ENCODE measurements at places on chromosomes 6 and 20. TPM values are rescaled to one million over a fixed set of nuclear protein-coding genes. Genes with fewer than 3 reads are reported as not detected.

DNA sequence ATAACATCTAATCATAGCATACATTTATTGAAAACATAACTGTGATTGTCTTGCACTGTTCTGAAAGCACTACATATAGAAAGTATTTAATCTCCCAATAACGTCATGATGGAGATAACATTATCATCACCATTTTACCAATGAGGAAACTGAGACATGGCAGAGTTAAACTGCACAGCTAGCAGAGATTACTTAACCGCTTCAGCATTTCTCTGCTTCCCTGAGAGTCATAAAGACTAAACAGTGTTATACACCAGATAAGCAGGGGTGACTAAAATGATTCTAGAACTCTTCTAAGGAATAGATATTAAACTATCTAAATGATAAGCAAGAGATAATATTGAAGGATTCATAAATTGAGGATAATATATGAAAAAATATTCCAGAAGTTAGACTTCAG is 183.2 kb upstream of the BMP5 start:
- DNase-seq = no peak

GRCh38 chr6:30691208-30691847 is 544 bp upstream of the NRM start:
- no peak for DNase-seq

DNA sequence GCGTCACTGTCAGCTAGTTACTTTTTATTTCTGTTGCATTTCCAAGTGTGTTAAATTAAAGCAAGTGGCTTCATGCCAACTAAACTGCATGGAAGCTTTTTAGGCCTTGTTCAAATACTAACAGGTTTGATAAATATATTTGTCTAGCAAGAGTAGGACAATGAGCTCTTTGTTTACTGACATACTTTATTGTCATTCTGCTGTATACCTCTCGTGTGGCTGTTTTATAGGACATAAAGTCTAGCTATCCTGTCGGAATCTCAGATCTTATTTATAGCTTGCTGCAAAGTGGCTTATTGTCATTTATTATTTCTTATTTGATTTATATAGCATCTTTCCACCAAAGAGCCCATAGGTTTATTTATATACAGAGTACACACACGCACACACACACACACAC is 711.1 kb downstream of the KIF16B start:
- DNase-seq = no peak

DLL1 gene
- total RNA-seq = 4.0 TPM

DNA sequence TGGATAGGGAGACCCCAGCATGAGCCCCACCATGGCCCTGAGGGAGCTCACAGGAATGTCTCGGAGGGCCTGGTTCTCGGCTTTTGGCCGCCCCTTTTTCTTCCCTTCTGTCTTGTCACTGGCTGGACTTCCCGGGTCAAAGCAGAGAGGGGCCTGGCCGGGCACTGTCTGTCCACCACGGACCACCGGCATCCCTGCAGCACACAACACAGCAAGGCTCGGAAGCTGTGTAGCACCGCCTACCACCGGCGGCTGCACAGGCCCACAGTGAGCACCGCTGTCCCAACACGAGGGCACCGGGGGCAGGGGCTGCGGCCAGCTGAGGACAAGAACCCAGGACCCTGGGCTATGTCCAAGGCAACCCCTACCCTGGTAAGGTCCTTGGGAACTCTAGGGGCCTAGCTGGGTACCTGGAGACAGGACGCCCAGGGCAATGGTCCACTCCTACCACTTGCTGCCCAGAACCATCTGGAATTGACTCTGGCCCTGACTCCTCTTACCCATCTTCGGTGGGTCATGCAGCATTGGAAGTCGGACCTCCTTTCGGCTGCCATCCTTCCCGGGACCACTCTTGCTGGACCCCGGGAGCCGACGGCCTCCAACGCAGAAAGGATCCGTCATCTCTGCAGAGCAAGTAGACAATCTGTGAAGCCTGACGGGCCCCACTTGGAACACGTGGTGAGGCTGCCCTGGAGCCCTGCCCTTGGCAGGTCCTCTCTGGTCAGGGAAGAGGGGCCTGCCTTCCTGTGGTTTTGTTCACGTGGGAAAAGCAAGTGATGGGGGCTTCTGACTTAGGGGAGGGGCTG is 2.2 kb downstream of the ZNF512B start:
- no peak for DNase-seq

MAPK13 gene
- 53.5 TPM for total RNA-seq

DNA sequence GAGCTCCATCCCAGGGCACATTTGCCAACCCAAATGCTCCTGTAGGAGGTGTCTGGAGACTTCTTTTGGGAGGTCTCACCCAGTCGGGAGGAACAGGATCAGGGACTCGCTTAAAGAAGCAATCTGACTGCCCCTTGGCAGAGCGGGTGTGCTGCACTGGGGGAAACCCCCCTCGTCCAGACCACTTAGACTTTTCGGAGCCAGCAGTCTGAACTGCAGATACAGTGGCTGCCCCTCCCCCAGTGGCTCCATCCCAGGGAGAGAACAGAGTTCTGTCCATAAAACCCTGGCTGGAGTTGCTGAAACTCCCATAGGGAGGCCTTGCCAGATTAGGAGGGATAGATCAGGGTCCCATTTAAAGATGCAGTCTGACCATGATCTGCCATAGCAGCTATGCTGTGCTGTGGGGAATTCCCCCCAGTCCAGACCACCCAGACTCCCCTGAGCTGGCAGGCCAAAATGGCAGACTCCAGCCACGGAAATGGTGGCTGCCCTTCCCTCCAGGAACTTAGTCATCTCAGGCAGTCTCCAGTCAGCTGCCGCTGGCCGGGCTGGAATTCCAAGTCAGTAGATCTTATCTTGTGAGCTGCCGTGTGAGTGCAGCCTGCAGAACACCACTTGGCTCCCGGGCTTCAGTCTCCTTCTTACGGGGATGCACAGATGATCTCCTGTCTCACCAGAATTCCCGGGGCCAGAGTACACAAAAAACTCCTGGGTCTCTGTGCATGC is 278.1 kb upstream of the SASH1 start:
- DNase-seq = no peak

CAGE1 gene
- 0.10 TPM for total RNA-seq

DNA sequence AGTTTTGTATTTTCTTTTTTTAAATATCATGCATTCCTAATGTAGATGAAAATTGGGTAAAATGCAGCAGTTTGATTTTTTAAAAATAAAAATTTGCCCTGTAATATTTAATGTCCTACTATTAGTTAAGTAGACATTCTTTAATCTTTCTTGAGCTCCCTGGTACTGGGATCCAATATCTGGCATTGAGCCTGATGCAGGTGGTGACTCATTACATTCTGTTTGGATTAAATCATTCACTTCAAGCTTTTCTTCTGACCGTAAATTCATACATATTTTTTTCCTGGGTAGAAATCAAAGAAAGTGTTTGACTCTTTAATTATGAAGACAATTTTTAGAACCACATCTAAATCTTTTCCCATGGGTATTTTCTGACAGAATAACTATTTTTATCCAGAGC is 768.8 kb upstream of the SLC35B3 start:
- no peak for DNase-seq

SKIC2 gene
- 90.9 TPM for total RNA-seq

WFDC5 gene
- total RNA-seq = 0.23 TPM

CST1 gene
- not detected for total RNA-seq

GRCh38 chr20:49821870-49822331 is 9.3 kb downstream of the SLC9A8 start:
- DNase-seq = no peak

GRCh38 chr6:16659466-16660156 is 101.6 kb downstream of the ATXN1 start:
- DNase-seq = no peak

DNA sequence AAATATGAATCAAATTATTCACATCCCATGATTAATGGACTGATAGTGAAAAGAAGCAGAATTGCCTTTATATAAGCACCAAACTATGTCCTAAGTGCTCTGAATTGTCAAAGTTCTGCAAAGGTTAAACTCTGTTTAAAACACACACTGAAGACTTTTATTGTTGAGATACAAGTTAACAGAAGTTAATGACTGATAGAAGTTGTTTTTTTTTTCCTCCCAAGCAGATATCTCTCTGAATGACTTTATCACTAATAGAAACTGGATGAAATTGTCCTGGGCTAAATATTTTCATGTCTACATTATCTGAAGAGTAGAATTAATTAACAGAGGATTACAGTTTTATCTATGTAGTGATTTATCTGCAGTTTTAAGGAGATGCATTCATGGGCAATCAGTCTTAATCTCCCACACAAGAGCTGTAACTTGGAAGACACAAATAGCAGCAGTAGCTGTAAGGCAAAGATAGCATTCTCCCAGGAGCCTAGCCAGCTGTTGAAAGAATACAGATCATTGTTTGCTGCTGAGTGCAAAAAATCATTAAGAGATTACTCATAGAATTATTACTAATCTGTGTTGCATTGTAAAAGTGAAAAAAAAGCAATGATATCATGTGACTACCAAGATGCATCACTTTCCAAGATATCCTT is 49.9 kb downstream of the BMP5 start:
- no peak for DNase-seq

GRCh38 chr6:168536665-168537539 is 95.9 kb downstream of the SMOC2 start:
- no peak for DNase-seq

DNA sequence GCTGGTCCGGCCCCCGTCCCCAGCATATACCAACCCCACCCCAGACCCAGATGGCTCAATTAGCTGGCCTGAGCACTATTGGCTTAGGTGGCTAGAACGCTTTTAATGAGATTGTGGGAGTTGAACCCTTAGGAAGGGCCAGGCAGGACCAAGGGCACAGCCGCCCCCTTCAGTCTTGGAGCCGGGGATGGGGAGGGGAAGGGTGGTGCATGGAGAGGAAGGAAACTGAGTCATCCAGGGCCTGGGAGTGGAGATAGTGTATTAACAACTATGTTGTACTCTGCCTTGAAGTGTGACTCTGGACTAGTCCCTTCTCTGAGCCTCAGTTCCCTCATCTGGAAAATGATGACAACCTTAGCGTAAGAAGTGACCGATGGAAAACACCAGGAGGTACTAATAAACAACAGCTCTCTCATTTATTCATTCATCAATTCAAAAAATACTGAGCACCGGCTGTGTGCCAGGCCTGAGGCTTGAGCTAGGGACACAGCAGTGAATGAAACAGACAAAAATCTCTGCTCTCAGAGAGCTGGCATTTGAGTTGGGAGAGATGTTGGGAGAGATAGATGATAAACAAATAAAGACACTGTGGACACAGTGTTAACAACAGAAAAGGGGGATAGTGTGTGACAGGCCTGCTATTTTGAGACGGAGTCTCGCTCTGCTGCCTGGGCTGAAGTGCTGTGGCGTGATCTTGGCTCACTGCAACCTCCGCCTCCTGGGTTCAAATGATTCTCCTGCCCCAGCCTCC is 11.5 kb downstream of the PEDS1 start:
- DNase-seq = no peak

DNA sequence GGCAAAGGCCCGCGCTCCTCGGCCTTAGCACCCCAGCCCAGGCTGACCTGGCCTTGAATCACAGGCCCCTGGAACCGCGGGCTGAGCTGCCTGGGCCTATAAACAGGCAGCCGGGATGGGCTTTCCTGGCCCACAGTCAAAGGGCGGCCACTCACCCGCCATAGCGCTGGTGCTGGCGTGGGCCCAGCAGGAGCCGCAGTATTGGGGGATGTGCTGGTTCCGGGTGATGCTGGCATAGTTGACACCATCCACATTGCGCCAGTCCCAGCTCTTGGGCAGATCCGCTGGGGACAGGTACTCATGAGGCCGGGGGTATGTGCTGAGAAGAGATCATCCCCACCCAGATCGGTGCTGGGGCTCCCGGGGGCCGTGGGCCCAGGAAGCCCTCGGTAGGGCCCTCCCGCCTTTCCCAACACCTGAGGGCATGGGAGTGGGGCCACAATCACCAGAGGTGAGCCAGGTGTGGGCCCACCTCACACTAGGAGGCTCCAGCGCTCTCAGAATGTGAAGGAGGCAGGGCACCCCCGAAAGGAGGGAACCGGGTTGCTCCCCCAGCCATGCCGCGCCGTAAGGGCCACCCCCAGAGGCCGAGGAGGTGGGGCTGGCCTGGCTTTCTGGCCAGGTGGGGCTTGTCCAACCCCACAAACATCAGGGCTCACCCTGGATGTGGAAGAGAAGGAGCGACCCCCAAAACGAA is 739 bp downstream of the CTSZ start:
- DNase-seq = no peak

DNA sequence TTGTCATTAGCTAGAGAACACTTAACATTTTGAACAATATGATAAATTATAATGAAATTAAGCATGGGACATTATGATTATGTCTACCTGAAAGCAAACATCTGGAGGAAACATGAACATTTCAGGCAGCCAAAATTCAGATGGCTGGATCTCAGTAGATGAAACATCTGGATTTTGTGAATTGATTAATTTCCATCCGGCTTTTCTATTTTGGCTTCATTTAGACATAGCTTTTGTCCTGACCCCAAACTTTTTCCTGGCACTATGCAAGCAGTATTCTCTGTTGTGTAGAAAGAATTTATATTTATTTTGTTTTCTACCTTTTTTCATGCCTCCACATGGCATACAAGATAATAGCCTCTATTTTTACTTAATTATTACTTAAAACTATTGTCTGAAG is 186.3 kb downstream of the OGFRL1 start:
- no peak for DNase-seq

DNA sequence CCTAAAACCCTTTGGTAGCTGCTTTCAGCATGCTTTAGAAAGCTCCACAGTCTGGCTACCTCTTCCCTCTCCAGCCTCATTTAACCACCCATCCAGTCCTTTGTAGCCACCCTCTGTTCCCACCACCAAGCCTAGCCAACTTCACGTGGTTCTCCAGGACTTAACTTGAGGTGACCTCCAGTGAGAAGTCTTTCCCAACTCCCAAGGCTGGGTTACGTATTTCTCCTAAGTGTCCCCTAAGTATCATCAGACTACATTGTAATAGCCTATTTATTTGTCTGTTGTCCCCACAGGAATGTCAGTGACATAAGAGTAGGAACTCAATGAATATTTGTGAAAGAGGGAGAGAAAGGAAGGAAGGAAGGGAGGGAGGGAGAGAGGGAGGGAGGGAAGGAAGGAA is 431.9 kb upstream of the JARID2 start:
- DNase-seq = no peak

BMP2 gene
- total RNA-seq = not detected

- DNase-seq = peak; percentile 96
Observed at GRCh38 chr20:53594068-53595017, 704 bp upstream of the ZNF217 start.

DNA sequence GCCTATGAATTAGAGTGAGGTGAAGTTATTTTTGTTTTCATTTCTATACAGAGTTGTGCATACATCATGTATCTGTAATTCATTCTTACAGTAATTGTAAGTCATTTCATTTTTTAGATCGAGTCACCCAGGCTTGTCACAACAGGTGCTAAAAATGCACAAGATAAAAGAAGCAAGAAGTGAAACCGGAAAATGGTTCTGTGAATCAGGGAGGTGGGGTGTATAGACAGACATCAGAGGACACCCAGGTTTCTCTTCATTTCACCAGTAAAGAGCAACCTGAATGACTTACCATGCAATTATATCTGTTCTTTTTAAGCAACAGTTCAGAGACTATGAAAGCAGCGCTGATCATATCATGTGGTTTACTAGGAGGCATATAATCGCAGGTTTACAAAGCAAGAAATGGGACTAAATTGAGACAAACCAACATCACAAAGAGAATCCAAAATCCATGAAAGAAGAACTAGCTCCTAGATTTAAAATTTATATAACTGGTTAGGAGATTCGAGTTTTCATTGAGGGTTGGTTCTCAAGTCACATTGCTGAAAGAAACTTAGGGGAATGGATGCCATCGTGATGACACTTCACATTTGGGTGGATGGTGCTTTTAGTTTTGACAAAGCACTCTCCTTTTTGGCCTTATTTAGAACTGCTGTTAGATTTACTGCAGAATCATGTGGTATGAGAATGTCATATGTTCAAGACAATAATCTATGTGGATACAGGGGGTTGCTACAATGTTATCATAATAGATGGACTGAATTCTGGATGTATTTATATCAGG is 27.9 kb upstream of the TBC1D7 start:
- peak; percentile 21 for DNase-seq

OR2H2 gene
- total RNA-seq = not detected

SLC25A27 gene
- total RNA-seq = 1.5 TPM

CGA gene
- total RNA-seq = not detected
